Activated CD4-positive, alpha-beta T cell treated with anti-CD3 and anti-CD28 coated beads, Interleukin-2, Interleukin-4, amounts not matched to agents 100 ng/mL and 50 ng/mL, durations not matched to agents 16 hours and 8 hours (primary cell): ENCODE measurements at places on chromosomes 4 and X.

GRCh38 chrX:33194289-33194688, 17.1 kb downstream of the DMD start:
- DNase-seq = no peak

DNA sequence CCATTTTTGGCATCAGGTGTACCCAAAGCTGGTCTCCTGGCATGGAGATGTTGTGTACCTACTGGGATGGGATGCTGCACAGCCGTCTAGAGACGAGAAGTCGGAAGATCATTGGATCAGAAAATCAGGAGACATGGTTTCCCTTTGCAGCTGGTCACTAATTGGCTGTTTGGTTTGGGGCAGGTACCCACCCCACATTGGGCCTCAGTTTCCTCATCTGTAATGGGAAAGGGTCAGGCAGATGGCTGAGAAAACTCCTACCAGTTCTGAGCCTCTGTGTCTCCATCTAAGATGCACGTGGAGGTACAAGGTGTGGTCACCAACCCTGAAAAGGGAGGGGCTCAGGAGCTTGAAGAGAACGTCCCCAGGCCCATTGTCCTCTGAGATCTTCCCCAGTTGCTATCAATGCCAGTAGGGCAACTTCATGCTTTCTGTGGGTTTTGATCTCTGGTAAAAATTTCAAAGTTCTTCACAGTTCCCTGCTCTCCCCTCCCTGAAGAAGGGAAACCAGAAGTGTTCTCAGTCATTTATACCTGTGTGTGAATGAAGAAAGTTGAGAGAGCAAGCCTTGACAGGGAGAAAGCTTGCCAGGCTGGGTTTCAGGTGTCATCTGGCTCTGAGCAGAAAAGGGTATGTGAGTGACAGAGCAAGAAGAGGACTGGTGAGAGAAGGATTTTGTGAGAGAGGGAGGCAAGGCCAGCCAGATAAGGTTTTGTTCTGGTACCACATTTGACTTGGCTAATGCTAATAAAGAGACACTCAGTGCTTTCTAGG, 15.1 kb downstream of the TSC22D3 start:
- no peak for DNase-seq

DNA sequence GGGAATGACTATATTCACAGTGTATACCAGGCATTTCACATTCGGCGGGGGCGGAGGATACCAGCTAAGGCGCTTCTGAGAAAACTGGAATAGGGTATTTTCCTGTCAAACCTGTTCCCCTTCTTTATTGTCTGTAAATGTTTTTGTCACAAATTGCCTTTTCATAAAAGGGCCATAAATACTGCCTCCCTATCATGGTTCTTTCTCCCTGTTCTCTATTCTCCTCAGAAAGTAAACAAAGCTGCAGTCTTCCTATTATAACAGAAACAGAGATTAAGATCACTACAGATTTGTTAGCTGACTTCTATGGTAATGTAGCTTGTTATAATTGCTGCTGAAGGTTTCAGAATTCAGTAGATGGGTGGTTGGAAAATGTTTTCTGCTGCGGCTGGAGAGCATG, 32.2 kb downstream of the MID2 start:
- DNase-seq = no peak

DNA sequence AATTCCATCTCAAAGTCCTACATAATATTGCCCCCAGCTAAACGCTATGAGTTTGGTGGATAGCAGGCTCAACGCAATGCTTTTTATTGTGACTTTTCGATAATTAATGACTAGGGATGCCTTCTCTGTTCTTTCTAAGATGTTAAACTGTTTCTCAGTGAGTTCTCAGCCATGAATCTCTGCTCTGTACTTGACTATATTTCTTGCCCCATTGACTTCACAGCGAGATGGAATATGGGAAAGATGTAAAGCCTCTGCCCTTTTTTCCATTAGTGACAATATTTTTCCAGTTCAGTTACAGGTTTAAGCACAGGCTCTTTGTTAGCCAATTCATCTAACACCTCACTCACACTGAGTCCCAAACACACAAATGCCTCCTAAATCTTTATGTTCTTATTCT, 1022.0 kb downstream of the ADGRL3 start:
- DNase-seq = no peak

- DNase-seq = no peak
Observed at GRCh38 chr4:80900908-80901307, 129.6 kb upstream of the BMP3 start.

GRCh38 chr4:925171-925570, 6.9 kb downstream of the GAK start:
- no peak for DNase-seq

DNA sequence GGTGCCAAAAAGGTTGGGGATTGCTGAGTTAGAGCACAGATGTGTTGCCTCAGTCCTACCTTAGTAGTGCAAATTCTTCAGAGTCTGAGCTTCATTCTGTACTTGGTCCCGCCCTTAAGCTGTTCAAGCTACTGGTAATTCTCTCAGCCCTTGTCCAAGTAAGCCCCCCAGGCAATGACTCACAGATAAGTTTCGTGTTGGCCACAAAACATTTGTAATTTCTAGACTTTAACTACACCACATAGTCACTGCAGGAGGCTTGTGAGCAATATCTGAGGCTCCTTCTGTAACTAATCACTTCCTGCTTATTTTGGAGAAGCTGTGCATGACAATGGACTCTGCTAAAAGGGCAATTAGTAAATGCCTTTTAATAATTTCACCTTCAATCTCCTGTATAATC, 1420.5 kb downstream of the PCDH7 start:
- peak; percentile 18 for DNase-seq

DNA sequence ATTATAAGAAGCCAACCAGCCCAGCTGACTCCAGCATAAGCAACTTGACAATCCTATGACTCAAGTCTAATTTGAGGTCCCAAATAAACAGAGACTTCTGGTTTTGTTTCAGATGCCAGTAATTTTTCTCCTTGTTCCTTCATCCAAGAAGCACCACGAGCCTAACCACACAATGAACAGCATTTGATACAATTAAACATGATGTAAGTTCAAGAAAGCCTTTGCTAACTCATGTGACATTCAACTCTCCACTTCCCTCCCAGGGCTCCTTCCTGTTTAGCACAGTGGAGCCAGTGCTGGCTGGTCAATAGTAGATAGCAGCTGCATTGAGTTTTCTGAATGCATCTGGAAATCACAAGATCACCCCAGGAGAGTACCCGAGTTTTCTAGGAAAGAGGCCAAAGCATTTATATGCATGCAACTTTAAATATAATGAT, 206.3 kb downstream of the ARHGAP24 start:
- DNase-seq = no peak

DNA sequence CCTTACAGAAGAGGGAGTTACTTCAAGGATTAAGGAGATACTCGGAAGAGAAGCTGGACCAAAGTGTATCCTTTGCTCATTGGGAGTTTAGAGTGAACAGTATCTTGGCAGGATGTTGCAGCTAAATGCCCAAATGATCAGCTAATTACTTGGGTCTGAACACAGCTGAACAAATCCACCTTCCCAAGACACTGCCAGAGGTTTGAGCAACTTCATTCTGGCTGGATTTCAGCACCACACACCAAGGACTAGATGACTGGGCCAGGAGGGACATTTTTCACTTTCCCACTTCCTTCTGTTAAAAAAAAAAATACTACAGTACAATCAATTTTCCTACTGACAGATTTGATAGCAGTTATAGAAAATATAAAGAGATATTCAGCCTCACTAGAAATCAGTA, 324.6 kb downstream of the MID1IP1 start:
- no peak for DNase-seq

GRCh38 chr4:85734424-85734831, 259.5 kb downstream of the ARHGAP24 start:
- no peak for DNase-seq

- DNase-seq = no peak
Observed at GRCh38 chr4:75723163-75724065, 963 bp upstream of the USO1 start.

DNA sequence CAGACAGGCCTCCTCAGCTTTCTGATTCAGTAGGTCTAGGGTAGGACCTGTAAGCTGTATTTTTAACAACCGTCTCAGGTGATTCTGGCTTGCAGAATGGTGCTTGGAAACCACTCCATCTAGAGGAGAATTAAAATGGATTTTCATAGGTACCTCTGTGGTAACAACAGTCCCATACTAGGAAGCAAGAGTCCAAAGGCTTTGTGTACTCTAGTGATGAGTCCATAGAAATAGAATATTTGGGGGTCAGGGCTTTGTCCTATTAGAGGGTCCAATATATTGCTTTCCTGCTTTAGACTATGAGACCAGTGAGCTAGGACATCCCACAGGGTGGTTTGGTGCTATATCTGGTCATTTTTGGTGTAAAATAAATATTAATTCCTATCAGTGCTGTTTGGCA, 242.0 kb downstream of the SCFD2 start:
- no peak for DNase-seq

DNA sequence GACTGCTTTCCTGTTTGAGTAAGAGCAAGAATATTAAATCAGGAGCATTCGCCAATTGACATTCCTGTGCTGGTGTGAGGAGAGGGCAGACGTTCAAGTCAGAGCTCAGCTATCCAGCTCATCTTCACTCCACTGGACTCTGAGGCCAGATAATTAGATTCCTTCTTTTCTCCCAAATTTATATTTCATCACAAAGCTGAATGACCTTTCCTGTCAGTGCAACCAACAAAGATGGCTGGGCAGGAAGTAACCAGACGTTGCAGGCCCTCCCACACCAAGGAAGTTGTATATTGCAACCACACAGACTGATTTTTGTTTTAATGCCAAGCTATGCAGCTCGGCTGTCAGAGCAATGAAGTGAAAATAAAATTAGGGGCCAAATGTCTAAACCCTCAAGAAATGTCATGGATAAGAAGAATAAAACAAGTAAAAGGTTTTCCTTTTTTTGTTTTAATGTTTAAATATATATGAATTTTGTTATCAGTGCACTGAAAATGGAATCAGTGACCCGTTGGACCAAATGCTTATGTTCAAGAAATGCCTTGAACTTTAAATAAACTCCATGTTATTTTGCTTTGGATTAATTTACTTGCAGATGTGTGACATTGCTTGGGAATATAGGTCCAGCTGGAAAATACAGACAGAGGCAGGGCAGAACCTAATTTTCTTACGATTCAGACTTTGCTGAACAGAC, 578.9 kb upstream of the FAT1 start:
- DNase-seq = no peak

- DNase-seq = no peak
Observed at GRCh38 chr4:101172369-101172768, 175.0 kb downstream of the PPP3CA start.

DNA sequence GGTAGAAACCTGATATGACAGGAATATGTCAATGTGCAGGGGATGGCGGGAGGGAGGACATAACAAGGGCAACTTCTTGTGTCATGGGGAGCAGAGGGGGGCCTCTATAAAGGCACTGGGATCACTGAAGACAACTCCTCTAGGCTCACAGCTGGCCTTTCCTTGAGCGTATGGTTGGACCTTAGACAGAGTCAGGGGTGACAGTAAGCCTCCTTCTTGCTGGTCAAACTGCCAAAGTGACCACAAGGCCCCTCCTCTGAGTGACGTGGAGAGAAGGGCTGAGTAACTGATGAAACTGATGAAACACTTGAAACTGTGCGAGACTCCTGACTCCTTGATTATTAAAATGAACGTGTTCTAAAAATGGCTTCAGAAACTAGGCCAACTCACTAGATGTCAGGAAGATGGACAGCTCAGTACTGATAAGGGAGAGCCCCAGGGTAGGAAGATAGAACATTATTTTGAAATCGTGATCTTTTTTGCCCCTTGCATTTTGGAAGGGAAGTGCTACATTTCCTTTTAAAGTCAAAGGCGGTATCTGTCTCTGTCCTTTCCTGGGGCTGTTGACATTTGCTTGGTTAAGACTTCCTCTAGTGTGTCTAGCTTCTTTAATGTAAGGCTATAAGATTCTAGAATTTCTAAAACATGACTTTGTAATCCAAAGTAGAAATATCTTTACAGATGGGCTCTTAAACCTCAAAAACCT, 1.6 kb downstream of the RAB33A start:
- DNase-seq = peak; percentile 77

- no peak for DNase-seq
Observed at GRCh38 chr4:151422854-151423253, 13.9 kb downstream of the FHIP1A start.

- DNase-seq = no peak
Observed at GRCh38 chr4:89039730-89040338, 17.2 kb downstream of the FAM13A start.

GRCh38 chr4:7815562-7815961, 124.1 kb downstream of the AFAP1 start:
- no peak for DNase-seq

DNA sequence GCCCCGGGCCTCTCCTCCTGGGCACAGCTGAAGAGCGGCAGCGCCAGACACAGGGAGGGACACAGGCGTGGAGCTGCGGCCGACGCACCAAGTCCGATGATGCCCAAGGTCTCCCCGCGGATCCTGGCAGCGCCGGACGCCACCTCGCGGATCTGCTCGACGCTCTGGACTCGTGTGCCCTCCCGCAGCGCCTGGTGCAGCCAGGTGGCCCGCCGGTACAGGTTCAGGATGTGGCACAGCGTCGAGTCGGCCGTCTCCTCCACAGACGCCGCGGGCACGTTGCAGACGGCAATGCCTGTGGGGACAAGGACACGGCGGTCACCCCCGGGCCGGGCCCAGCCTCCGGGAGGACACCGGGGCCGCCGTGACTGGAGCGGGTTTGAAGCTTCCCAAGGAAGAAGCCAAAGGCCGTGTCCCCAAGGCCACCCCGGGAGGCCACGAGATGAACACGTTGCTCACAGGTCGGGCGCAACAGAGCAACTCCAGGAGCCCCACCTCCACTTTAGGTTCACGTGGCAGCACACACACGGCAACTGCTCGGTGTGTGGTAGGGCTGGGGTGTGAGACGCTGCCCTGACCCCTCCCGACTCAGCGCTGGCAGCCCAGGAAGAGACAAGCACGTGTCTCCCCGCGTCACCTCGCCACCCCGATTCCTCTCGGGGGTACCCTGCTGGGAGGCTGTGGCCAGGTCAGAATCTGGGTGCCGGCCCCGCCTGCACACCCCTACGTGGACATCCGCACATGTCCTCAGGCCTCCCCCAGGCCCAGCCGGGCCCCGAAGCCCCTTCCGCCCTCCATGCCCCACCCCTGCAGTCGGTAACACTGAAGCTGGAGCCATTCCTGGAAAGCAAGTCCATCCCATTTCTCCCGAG, 23.4 kb downstream of the CTBP1 start:
- no peak for DNase-seq

DNA sequence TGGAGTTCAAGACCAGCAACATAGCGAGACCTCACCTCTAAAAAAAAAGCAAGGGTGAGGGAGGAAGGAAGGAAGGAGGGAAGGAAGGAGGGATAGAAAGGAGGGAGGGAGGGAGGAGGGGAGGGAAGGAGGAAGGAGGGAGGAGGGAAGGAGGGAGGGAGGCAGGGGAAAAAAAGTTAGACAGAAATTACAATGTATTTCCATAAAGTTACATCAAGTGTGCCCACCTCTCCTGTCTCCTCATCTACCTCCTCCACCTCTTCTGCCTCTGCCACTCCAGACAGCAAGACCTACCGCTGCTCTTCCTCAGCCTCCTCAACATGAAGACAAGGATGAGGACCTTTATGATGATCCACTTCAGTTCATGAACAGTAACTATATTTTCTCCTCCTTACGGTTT, 8.3 kb downstream of the LIN54 start:
- DNase-seq = no peak
